ENCODE measurements at places on chromosomes 12 and 14.
A peak's percentile ranks its signal among the peaks of the same experiment; 100 is the strongest.

- no peak for DNase-seq
Observed at GRCh38 chr12:112826011-112826410, 34.5 kb downstream of the RPH3A start.

DNA sequence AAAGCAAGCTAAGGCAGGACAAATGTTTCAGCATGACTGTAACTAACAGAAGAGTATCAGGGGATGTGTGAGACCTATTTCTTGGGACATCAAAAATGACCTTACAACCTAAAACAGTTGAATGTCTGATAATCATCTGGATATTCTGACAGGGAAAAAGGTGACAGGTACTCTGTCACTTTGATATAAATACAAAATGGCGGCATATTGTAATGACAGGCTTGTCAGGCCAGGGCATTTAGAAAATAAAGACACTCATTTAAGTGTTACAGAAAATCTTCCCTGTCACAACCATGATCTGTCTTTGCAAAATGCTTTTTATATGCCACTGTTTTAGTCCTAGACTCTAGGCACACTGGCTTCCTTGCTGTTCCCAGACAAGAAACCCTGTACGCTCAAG is 1033.3 kb upstream of the FLRT2 start:
- no peak for DNase-seq

GRCh38 chr12:51753980-51754675 is 94.4 kb downstream of the FIGNL2 start:
- no peak for DNase-seq

DNA sequence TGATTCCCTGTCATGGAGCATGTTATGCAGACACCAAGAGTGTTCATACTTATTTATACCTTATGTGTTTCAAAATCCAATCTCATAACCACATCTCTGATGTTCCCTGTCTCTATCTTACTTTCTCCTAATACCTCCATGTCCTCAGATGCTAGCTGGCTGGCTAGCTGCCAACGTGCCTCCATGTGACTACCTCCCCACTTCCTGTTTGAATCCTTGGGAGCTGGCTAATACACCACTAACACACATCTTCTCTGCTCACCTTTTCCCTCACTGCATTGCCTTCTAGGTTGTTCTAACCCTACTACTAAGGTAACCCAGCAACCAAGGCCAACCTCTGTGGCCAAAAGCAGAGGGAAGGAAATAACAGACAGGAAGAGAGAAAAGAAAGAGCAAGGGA is 27.3 kb downstream of the TTC5 start:
- DNase-seq: no peak

DNA sequence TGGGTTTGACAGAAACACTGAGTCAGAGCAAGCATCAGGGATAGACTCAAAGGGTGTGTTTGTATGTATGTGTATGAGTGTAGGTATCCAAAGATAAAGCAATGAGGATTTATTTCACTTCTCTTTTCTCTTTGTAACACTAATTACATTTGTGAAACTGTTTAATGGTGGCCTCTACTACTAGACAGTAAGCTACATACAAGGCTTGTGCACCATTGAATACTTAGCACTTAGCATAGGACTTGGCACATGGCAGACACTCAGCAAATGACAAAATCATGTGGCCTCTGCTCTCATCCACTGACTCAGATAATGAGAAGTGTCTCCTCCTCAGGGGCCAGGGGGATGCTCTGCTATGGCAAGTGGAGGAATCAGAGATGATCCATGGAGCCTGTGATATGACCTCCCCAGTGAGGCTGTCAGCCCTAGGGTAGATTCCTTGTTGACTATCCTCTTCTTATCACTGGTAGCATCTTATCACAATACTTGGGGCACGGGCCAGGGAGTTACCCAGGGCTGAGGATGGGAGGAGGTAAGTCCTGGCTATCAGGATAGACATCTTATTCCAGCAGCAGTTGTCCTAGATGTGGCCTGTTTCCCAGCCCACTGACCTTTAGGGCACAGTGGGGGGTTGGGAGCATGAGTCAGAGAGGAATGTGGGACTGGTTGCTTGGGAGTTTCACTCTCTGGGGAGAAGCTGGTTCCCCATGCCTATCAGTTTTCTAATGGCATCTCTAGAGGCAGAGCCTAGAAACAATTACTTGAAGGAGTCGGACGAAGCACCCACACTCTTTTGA is 71.2 kb upstream of the HOXC13 start:
- DNase-seq: peak; percentile 78

- DNase-seq: no peak
Observed at GRCh38 chr12:105775343-105775742, 363.4 kb downstream of the NUAK1 start.

Measured in MG63 (cell line).